Activated naive CD4-positive, alpha-beta T cell treated with anti-CD3 and anti-CD28 coated beads, Interleukin-2, amount 50 U/mL, for 16 hours (primary cell): ENCODE measurements at places on chromosomes 2 and 18.

DNA sequence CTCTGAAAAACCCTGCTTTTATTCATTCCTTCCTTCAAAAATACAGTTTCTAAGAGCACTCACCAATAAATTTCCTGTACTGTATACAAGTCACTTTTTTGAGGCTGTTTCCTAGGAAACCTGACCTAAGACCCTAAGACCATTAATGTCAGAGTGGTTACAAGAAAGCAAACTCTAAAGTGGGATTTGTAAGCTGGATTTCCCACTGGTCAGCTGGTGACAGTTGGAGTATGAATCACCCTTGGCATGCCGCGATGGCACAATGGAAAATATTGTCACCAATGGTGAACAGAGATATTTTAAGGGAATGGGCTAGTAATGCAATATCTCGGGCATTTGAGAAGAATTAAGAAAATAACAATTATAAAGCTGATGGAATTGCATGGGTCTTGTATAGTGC, 101.9 kb downstream of the COL3A1 start:
- no peak for DNase-seq

DNA sequence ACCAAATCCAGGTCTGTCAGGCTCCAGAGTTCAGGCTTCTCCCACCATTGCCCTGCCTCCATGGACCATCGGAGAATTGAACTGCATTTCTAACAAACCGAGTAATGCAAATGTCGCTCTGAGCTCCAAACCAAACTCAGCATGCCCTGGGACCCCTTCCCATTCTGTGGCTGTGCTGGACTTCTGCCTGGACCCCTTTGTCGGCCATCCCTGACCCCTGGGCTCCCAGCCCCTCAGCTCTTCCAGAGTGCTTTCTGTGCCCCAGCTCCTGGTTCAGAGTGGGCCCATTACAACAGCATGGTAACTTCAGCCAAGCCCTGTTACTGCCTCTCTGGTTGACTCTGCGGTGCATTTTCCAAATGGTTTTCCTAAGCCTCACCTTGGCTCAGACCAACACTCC, 55.1 kb upstream of the MAPRE3 start:
- DNase-seq = no peak

DNA sequence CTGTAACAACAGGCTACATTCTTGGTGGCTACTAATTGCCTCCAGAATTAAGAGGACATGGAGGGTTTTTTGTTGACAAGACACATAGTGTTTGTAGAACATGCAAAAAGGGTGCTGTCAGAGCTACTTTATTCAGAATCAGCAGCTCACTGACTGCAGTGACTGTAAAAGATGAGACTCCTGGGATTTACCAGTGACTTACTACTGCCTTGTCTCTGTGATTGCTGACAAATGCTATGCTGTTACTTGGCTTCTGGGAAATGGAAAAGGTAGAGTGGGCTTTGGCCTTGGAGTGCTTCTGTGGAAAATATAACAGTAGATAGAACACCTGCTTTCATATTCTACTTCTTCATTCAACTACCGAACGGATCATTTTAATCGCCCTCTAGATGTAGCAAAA, 47.8 kb downstream of the GREB1L start:
- no peak for DNase-seq

- no peak for DNase-seq
These were observed 2.2 kb upstream of the GPR148 start for GRCh38 chr2:130726614-130727180.

- no peak for DNase-seq
These were observed 28.2 kb downstream of the SOX11 start for GRCh38 chr2:5720426-5720825.

GRCh38 chr2:8103085-8103708, 578.7 kb upstream of the ID2 start:
- no peak for DNase-seq

GRCh38 chr2:161873707-161874106, 200.3 kb downstream of the DPP4 start:
- no peak for DNase-seq

DNA sequence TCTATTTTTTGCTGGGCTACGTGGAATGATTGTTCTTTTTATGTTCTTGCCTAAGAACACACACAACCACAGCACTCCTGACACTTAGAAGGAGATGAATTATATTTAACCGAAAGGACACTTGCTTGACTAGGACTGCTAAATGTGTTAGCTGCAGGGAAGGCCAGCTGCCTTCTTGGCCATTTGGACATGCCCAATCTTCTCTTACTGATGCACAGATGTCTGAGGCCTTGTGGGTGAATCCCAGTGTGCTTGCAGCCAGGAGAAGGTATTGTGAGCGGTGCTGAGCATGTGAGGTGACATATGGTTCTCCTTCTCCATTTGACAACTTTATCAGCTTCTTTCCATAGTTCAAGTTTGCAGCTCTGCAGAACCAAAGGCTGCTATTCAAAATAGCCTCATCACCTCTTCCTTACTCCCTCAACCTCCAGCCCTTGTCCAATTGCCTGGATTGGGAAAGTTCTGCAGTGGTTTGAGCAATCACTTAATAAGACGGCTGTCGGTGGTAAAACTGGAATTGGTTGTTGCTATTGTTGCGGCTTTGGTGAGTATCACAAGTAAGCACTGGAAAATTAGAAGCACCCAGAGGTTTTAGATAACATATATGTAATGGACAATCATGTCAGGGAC, 1113.3 kb downstream of the TSN start:
- no peak for DNase-seq

- no peak for DNase-seq
These were observed 130.2 kb downstream of the EXOC6B start for GRCh38 chr2:72695676-72696075.

DNA sequence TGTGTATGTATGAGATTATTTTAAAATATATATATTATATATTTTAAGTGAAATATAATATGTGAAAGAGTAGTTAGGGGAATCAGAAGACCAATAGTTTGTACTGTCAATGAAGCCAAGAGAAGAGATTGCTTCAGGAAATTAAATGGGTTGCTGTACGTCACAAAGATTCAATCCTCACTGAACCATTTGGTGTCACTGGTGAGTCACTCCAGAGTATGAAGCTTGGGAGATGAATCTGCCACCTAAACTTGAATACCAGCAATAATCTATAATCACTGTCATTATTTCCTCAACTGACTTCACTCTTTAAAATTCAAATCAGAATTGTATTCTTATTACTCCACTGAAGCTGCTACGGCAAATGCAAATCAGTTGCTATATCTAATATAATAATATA, 41.9 kb upstream of the SCN9A start:
- no peak for DNase-seq

DNA sequence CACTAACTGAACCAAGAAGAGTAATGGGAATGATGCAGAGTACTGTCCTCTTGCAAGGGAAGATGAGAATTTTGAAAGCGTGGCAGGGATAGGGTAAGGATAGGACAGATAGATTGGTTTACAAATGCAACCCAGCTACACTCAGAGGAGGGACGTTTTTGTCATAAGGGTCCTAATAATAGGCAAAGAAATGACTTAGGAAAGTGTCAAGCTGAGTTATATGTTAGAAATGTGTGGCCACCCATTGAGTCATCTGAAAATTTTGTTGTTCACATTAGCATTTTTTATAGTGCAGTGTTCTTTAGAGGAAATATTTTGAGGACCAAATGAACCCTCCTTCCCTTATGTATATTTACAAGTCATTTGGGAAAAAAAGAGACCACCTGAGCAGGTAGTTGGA, 137.5 kb downstream of the PHLPP1 start:
- DNase-seq = no peak

DNA sequence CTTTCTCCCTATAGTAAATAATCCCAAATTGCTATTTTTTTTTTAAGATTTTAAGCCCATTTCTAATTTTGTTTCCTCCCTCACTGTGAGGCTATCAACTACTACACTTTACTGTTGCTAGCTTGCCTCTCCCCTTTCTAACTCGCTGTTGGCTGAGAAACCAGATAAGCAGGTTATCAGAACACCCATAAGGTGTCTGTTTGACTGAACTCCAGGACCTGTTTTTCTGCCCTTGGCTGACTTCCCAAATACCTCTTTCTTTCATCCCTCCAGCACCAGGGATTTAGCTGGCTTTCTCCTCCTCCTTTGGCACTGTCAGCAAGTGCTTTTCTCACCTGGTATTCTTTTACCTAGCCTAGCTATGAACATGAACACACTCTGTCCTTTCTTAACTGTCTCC, 11.1 kb downstream of the TRAK2 start:
- DNase-seq = no peak

- no peak for DNase-seq
These were observed 124.8 kb upstream of the SLC39A10 start for GRCh38 chr2:195532255-195532627.

- DNase-seq = no peak
These were observed 239.0 kb upstream of the FANCL start for GRCh38 chr2:58480141-58480540.

DNA sequence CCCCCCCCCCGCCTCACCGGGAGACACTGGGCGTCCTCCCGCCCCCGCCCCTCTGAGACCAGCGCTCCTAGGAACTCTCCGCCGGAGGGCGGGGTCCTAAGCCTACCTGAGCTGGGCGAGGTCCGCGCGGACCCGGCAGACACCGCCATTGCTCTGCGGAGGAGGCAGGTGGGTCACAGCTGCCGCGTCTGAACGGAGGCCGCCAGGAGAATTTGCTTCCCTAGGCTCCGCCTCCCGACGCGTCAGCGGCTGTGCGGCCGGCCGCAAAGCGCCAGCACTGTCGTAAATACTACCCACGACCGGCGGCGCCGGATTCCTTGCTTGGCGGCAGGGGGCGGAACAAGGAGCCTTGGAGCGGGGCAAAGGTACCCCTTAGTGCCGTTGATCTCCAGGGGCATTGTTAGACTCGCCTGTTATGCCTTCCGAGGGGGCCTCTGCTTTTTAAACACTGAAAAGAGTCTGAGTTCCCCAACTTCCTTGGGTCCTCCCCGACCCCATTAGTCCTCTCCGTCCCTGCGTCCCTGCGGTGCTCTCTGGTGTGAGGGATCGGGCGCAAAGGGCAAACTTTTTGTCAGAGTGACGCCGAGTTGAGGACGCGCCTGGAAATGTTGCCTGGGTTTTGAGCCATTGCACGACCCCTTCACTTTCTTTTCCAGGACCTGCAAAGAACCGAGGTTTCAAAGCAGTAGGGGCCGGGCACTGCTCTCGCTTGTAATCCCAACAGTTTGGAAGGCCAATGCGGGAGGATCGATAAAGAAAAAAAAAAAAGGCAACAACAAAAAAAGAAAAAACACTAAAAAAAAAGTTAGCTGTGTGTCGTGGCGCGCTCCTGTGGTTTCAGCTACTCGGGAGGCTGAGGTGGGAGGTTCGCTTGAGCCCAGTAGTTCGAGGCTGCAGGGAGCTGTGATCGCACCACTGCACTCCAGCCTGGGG, at the start of gene GGCX:
Gene GGCX (minus strand): TSS at position 214 of the 933 bp plus-strand sequence. CDS start 65 bp downstream, at position 149.
- peak; percentile 95 for DNase-seq

GRCh38 chr2:117949806-117950205, 64.1 kb downstream of the CCDC93 start:
- no peak for DNase-seq

DNA sequence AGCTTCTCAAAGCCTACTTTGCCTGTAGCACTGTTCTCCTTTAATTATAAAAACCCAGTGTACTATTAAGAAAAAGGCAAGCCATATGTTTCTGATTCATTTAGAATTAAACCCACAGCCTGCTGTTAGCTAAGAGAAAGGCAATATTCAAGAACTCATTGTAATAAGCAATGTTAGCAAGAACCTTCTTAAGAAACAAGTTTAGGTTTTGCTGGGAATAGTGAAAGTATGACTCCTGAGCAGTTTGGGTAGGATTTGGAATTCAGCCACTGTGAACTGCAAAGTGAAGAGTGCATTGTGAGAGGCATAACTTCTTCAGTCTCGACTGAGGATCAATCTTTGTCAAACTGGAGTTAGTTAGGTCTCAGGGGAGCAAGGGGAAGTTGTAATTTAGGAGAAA, 206.5 kb upstream of the NT5C1B start:
- no peak for DNase-seq

GRCh38 chr2:150620416-150620815, 132.9 kb upstream of the RND3 start:
- no peak for DNase-seq

DNA sequence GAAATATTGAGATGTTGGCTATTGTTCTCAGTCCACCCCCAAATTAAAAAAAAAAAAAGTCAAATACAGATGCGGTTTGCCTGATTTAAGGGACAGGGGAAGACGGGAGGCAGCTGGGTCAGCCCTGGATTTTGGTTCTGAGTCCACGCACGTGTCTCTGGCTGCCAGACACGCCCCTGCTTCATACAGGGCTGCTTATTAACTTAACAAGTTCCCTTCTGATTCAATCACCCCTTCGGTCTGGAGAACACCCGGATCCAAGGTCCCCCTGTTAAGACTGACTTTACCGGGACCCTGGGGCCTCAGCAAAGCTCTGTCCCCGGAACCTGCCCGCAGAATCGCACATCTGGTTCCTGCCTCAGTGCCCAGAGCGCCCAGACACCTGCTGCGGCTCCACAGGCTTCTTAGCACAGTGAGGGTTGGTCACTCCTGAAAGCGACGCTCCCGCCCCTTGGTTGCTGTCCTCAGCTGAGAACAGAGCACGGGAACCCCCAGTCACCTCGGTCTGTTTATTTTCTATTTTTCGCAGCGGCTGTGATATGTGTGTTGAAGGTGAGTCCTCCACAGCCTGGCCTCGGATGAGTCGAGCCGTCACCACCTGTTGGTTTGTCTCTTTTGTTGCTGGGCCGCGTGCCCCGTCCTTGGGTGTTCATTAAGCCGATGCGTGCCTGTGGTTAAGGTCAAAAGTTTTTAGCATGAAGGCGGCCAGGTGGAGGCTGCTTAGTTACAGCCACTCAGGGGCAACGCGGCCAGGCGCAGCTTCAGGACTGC, 57.2 kb downstream of the RTP5 start:
- no peak for DNase-seq
